Thoracic aorta endothelial cell (primary cell): ENCODE measurements at places on chromosomes 7 and 10. TPM values are rescaled to one million over a fixed set of nuclear protein-coding genes. Genes with fewer than 3 reads are reported as not detected.

ITIH5 gene
- total RNA-seq, result not detected in 2 replicates

TBX20 gene
- total RNA-seq, result 0.29 and 14.4 TPM in 2 replicates

CCL26 gene
- not detected in 2 replicates for total RNA-seq

HOXA5 gene
- 1.3 and 12.7 TPM in 2 replicates for total RNA-seq

UPK3B gene
- 0.13 TPM in 1 of 2 replicates, not detected in the other for total RNA-seq

TFEC gene
- 29.1 and 29.4 TPM in 2 replicates for total RNA-seq

CACNA2D1 gene
- total RNA-seq, result 102 and 120 TPM in 2 replicates

CPED1 gene
- total RNA-seq, result 0.86 and 1.3 TPM in 2 replicates

STEAP2 gene
- total RNA-seq, result 6.8 and 8.2 TPM in 2 replicates

LRRN3 gene
- not detected in 2 replicates for total RNA-seq

ELMO1 gene
- 77.8 and 84.6 TPM in 2 replicates for total RNA-seq

MEOX2 gene
- total RNA-seq, result not detected in 2 replicates

GTF2IRD1 gene
- total RNA-seq, result 5.6 and 7.3 TPM in 2 replicates

CYP2C19 gene
- total RNA-seq, result not detected in 2 replicates
